ENCODE measurements at places on chromosomes 7 and 10.
A peak's percentile ranks its signal among the peaks of the same experiment; 100 is the strongest.

- no peak for DNase-seq
Measured at GRCh38 chr7:42099066-42099465, 137.9 kb downstream of the GLI3 start.

DNA sequence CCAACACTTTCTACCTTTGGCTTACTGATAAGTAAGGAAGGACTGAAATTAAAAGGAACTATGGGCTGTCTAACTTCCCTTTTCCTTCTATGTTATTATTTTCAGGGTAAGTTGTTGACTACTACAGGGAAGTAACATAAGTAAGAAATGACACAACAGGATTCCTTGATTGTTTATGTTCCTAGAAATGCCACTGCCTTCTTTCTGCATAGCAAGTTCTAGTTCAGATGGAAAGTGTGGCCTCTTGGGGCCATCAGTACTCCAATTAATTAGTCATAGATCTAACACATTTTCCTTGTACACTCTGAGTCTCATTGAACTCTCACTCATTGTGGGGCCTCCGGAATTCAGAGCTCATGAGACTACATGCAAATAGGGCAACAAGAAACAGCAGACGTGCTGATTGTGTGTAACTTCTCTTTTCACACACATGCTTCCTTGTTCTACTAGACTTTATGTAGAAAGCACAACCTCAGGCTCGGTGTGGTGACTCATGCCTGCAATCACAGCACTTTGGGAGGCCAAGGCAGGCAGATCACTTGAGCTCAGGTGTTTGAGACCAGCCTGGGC lies 35.3 kb upstream of the HIBADH start:
- no peak for DNase-seq

DNA sequence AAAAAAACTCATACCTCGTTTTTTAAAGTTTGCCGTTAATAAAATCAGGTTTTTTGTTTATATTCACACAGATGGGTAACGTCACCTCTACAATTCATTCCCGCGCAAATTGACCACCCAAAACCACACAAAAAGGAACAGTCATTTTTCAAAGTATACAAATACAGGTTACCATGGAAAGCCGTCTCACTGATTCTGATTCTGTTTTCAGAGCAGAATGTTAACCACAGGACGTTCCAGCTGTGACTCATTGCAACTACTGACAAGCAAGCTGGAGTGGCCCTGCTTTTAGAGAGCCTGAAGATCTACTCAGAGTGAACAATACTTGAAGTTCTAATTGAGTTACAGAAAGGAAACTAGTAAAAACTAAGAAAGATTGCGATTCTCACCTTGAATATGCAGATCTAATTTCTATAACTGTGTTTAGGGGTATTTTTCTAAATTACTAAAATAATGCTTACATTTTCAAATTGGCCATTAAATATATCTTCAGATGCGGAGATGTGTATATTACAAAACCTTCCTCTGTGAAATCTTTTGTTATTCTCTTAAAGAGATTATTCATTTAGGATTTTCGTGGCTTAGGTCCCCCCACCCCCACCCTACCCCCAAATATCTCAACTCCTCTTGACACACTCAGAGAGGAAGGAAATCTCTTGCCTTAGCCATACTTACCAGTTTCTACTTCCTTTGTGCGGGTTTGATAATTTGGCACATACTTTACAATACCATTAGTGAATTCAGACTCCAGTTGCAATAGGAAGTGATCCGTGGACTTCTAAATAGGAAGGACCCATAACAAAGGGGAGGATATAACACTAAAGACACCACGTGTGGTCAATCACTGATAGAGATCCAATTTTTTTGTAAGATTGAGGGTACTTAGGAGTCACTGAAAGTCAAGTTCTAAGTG lies 106.0 kb downstream of the CUBN start:
- DNase-seq: peak; percentile 60

- DNase-seq: no peak
Measured at GRCh38 chr10:69710008-69710888, 80.2 kb downstream of the FAM241B start.

DNA sequence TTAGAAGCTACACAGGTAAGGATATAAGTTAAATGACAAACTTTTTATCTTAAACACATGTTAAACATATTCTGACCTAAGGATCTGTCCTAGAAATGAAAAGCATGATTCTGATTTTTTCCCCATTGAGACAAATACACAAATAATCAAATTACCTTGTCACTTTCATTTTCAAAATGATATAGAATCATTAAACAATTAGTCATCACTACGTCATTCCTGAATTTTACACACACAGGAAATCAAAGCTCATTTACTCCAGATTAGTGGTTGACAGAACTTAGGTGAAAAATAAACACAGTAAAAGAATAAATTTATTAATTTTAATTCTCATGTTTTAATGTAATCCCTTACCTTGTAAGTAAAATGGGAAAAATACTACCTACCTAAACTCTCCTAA lies 89.0 kb downstream of the AASS start:
- DNase-seq: no peak

- no peak for DNase-seq
Measured at GRCh38 chr7:147033641-147034040, 917.0 kb downstream of the CNTNAP2 start.

- DNase-seq: no peak
Measured at GRCh38 chr10:71817831-71818655, 33.0 kb downstream of the PSAP start.

- no peak for DNase-seq
Measured at GRCh38 chr10:98563811-98564210, 117.1 kb upstream of the HPS1 start.

DNA sequence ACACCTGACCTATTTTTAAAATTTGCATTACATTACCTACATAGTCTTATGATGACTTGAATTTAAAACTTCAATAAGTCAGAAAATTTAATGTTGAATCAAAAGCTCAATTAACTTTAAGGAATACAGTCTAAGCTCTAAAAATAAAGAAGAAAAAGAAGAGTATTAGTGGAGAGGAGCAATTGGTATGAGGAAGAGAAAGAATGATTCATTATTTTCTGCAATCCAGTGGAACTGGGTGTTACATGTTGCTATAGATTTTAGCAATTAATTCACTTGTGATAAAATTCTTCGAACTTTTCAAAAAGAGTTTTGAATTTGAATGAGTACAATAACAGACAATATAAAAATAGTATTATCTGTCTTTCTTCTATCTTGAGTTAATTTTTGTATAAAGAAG lies 158.9 kb upstream of the POT1 start:
- no peak for DNase-seq

GRCh38 chr7:4271716-4272015 lies 410.4 kb upstream of the FOXK1 start:
- no peak for DNase-seq

DNA sequence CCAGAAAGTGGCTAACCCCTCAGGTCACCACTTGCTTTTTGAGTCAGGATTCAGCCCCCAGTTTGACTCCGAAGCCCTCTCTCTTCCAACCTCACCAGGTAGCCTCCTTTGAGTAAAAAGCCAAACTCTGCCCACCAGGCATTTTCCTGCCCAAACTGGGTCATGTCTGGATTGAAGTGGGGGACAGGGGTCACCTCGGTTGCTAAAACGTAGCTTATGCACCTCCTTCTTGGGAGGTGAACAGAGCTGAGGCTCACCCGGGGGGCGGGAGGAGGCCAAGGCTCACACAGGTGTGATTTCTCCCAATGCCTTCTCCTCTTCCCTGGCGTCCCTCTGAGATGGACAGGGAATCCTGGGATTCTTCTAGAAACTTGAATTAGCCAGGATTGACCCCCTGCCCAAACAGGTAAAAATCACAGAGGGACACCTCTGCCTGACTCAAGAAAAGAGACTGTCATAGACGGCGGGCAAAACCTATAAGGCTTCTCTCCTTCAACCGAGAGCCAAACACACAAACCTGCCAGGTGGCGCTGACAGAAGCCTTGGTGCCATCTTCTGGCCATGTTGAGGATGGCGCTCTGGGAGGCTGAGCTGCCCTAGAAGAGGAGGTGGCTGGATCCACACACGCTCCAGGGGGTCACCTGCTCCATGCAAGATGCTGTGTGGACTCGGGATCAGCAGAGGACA lies 51.6 kb downstream of the PRLHR start:
- DNase-seq: no peak

GRCh38 chr10:12504628-12505027 lies 155.3 kb downstream of the CAMK1D start:
- no peak for DNase-seq

DNA sequence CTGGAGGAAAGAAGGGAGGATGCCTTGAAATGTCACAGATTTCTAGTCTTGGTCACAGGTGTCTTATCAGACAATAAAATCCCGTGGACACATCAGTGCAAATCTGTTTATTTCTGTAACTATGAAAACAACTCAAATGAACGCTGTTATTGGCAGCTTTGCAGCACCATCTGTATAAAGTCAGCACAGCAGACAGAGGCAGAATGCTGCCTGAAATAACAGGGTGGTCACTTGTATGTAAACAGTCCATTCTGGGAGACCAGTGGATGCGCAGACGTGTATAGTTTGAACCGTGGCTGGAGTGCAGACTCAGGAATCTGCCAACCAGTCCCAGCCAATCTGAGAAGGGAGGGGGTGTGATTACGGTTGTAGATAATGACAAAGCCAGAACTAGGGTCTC lies 54.8 kb downstream of the SEC23IP start:
- DNase-seq: no peak

- no peak for DNase-seq
Measured at GRCh38 chr7:80918399-80918798, 452 bp downstream of the SEMA3C start.

- DNase-seq: no peak
Measured at GRCh38 chr10:122519144-122519543, 41.4 kb upstream of the DMBT1 start.

DNA sequence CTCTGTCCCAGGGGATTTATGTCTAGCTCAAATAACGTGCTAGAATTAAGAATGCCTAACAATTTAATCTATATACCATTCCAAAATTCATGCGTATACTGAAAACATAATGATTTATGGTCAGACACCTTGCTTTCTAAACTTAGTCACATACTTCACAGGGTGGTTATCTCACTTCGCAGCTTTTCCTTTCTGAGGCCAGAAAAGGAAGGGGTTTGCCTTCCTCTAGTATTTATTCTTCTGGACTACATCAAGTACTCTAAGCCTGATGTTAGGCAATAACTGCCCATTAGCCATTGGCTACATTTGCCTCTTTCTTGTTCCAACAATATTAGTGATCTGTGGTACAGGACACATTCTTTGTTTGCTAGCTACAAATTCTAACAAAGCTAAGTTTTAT lies 72.6 kb upstream of the FHIP2A start:
- DNase-seq: no peak

- no peak for DNase-seq
Measured at GRCh38 chr7:44678101-44678470, 70.6 kb upstream of the ZMIZ2 start.

- no peak for DNase-seq
Measured at GRCh38 chr7:11835260-11835659, 3.3 kb upstream of the THSD7A start.

GRCh38 chr7:131241386-131241785 lies 86.3 kb upstream of the MKLN1 start:
- DNase-seq: no peak

GRCh38 chr7:131608116-131608500 lies 51.7 kb upstream of the PODXL start:
- DNase-seq: no peak

- no peak for DNase-seq
Measured at GRCh38 chr7:2619116-2619515, 12.7 kb upstream of the TTYH3 start.

DNA sequence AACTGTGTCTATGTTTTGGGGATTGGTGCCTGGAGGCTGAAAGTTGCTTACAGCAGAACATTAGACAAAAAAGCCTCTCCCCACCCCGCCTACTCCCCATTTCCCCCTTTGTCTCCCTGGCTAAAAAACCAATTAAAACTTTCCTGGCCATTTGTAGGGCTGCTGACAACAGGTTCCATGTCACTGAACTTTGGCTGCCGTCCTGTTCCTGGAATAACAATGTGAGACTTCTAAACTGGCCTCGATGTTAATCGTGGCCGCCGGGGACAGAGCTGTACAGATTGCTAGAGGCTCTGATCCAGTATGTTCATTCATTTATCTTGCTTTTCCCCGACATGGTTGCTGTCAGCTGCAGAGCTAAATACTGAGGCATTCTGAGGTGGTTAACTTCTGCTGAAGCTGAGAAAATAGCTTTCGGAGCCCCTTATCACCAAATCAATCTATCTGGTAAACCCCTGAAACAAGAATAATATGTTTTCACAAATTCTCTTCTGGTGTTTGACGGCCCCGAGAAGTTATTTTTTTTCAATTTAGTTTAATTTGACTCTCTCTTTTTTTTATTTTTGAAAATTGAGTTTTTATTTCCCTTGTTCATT lies 271.6 kb downstream of the GFRA1 start:
- DNase-seq: no peak

DNA sequence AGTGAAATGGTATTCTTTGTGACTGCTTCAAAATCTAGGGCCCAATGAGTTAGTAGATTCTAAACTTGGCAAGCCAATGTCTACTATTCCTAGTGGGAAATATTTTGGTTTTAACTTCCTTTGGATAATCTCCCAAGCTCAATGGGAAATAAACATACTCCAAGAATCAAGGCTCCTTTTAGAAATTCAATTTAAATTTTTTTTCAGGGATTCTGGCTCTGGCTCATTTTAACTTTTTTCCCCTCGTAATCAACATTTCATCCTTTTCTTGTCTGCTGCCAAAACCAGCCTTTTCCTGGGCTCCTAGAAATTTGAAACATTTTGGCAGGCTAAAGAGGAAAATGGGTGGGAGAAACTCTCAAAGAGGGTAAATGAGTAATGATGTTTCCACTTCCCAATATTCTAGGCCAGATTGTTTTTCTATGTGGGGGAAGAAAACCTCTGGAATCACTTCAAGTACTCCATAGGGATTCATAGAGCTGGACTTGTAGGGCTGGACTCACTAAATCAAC lies 85.6 kb upstream of the AGR3 start:
- DNase-seq: no peak

GRCh38 chr10:102281102-102281487 lies 35.8 kb downstream of the GBF1 start:
- DNase-seq: no peak

DNA sequence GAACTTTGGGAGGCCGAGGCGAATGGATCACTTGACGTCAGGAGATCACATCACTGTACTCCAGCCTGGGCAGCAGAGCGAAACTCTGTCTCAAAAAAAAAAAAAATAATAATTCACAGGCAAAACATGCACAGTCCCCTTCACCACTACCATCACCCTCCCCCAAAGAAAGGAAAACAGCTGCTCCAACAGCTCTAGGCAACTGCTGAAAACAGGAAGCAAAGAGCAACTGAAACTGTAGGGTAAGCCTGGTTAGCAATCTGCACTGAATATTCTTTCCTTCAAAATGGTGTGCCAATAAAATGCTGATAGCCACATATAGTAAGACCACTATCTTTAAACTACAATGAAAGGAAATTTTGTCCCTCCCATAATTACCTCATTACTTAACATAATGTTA lies 11.8 kb downstream of the NT5C2 start:
- no peak for DNase-seq

- DNase-seq: no peak
Measured at GRCh38 chr10:129467359-129468064, 471 bp downstream of the MGMT start.

DNA sequence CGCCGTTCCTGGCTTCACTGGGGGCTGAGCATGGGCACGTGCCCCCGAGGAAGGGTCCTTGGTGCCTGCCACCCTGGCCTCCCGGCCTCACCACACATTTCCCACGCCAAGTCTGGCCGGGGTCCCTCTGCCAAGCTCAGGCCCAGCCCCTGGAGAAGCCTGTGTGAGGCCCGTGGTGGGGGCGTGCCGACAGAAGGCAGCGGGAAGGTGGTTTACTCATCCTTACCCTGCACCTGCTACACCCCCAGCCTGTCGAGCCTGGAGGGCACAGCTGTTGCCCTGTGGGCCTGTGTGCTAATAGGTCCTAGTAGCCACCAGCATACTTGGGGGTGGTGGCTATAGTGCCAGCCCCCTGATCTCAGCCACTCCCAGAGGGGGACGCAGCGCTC lies 46.7 kb downstream of the NKX6-2 start:
- DNase-seq: no peak
